BJ (cell line): ENCODE measurements at places on chromosomes 6 and 20.
A peak's percentile ranks its signal among the peaks of the same experiment; 100 is the strongest.

- no peak for DNase-seq
Measured at GRCh38 chr20:37417617-37418467, 71.9 kb downstream of the SRC start.

- DNase-seq = no peak
Measured at GRCh38 chr20:47262365-47263013, 94.0 kb downstream of the ZMYND8 start.

- no peak for DNase-seq
Measured at GRCh38 chr20:19628570-19629134, 129.4 kb upstream of the RIN2 start.

GRCh38 chr6:54193560-54193959, 82.3 kb downstream of the MLIP start:
- DNase-seq = no peak

DNA sequence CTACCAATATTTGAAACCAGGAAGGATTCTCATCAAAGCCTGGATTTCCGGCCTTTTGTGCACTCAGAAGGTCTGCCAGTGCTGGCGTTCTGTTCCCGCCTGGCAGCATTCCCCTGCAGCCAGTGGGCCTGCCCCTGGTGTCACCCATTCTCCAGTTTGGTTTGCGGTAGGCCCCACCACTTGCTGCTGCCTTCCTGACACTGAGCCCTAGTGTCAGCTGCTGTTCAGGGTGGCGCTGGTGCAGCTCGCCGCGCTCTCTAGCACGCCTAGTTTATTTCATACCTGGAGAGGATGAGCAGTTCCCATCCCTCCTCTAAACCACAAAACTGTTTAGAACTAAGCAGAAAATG, 9.5 kb downstream of the NPEPL1 start:
- no peak for DNase-seq

DNA sequence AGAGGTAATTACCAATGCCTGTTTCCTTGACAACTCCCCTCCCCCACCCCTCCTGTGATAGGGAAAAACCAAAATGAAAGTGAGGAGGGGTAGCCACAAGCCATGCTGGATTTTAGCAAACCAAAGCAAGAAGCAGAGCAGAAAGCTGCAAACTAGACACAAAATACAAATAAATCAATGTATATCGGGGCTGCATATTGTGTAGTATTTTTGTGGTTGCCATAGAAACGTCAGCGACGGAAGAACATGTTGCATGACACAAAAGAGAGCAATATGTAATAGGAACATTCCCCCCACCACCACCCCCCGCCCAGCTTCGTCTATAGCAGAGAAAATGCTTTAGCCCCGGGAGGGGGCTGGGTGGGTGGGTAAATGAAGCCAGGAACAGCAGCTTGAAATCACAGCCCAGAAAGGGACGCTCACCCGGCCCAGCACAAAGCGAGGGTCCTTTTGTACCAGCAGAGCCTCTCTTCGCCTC, 548 bp downstream of the AGPAT4 start:
- DNase-seq = no peak

- peak; percentile 31 for DNase-seq
Measured at GRCh38 chr20:10902576-10903282, 228.9 kb upstream of the JAG1 start.

- no peak for DNase-seq
Measured at GRCh38 chr6:124977067-124977908, 15.1 kb downstream of the RNF217 start.

- DNase-seq = no peak
Measured at GRCh38 chr20:2178318-2179232, 76.9 kb downstream of the STK35 start.

DNA sequence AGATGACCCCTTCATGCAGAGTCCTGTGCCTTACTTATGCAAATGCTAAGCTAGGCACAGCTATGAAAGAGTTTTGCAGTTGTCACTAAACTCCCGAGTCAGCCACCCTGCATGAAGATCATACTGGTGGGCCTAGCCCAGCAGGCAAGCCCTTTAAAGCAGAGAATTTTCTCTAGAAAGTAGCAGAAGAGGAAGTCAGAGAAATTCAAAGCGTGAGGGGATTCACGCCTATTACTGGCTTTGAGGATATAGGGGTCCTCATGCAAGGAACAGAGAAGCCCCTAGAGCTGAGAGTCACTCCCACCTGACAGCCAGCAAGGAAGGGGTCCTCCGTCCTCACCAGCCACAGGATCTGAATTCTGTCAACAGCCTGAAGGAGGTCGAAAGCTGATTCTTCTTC, 54.6 kb downstream of the MYB start:
- no peak for DNase-seq

GRCh38 chr6:41092421-41093140, 19.8 kb downstream of the NFYA start:
- DNase-seq = no peak

DNA sequence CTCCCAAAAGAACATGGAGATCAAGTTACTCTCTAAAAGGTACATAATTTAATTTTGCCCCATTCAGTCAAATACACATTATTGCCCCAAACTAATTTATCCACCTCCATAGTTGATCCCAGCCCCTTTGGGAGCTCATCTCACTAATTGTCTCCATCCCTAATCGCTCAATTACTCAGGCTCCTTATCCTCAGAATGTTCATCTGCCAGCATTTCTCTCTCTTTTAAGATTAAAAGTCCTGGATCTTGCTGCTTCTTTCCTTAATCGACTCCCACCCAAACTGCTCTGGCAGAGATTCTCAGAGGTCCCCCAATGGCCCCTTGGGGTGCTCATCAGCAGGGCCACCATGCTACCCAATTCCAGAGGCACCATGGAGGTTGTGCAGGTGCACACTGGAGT, 18.4 kb upstream of the NNAT start:
- DNase-seq = no peak

- DNase-seq = no peak
Measured at GRCh38 chr20:49712646-49712995, 1.1 kb downstream of the B4GALT5 start.

GRCh38 chr6:125987026-125987617, 782 bp downstream of the TRMT11 start:
- DNase-seq = no peak

DNA sequence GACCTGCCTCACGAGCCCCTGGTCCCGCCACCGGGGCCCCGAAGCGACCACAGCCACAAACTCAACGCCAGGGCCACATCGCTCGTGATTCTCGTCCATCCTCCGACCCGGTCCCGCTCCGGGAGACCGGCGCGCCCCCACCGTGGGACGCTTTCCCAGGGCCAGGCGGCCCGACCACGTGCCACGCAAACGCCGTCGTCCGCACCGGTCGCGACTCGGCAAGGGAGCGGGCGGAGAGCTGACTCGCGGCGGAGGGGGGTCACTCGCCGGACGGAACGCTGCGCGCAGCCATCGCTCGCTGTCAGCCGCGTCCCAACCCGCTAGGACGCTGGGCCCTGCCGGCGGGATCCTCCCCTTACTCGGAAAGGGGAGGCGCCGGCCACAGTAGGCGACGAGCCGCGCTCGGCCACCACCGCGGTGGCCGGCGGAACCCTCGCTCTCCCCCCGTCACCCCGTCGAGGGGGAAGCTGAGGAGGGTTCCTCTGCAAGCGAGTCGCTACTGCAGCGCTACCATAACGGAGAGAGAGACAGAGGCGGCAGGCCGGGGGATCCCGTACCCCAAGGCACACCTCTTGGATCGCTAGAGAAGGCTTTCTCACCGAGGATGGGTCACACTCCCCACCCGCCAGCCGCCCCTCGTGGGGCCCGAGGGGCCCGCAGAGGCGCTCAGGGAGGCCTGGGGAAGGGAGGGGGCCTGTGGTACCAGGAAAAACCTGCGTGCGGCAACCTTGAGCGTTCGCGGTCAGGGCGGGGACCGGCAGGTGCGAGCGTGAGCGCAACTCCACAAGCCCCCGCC, 511.8 kb upstream of the ZNF337 start:
- DNase-seq = no peak

GRCh38 chr6:95576218-95576997, 927 bp upstream of the MANEA start:
- no peak for DNase-seq

DNA sequence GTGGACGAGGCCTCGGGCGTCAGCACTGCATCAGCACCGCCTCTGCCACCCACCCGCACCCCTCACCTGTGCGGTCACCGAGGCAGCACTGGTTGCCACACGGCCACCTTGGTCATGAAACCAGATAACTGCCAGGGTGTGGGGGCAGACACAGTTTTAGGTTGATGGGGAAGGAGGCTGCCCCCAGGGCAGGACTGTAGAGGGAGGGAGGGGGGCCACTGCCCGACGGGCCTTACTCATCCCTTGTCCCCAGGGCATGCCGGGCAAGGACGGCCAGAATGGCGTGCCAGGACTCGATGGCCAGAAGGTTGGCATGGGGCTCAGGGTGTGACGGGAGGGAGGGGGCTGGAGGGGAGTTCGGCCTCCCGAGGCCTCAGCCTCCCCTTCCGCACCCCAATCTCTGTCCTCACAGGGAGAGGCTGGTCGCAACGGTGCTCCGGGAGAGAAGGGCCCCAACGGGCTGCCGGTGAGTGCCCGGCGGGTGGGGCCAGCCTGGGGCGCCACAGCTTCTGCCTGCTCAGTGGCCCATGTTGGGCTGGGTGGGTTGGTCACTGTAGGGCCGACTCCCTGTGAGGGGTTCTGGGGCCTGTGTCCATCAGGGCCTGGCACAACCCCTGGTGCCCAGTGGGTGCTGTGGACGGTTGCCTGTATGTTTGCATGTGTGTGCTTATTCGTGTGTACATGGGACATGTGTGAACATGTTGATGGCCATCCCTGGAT, 11.8 kb downstream of the COL9A3 start:
- no peak for DNase-seq

DNA sequence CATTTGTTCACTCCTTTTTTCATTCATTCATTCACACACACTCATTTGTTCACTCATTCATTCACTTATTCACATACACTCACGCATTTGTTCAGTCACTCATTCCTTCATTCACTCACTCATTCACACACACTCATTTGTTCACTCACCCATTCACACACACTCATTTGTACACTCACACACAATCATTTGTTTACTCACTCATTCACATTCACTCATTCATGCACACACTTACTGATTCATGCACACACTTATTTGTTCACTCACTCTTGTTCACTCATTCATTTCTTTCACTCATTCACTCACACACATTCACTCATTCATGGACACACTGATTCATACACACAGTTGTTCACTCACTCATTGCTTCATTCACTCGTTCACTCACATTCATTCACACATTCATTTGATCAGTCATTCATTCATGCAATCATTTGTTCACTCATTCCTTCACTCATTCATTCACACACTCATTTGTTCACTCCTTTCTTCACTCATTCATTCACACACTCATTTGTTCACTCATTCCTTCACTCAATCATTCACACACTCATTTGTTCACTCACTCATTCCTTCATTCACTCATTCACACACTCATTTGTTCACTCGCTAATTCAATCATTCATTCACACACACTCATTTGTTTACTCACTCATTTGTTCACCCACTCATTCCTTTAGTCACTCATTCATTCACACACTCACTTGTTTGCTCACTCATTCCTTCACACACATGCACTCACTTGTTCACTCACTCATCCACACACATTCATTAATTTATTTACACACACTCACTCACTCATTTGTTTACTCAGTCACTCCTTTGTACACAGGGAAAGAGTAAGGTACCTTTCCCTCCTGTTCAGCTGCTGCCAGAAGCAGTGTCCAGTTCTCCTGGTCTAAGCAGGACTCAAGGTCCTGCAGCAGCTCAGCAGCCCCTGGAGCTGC, 50.7 kb upstream of the BHLHE23 start:
- no peak for DNase-seq

GRCh38 chr6:157456524-157456829, 75.5 kb downstream of the ZDHHC14 start:
- DNase-seq = no peak

- DNase-seq = no peak
Measured at GRCh38 chr20:25278636-25279361, 30.9 kb downstream of the PYGB start.

- no peak for DNase-seq
Measured at GRCh38 chr6:46291275-46291633, 120.5 kb upstream of the ENPP5 start.

- DNase-seq = no peak
Measured at GRCh38 chr6:47476781-47477496, 650 bp upstream of the CD2AP start.

DNA sequence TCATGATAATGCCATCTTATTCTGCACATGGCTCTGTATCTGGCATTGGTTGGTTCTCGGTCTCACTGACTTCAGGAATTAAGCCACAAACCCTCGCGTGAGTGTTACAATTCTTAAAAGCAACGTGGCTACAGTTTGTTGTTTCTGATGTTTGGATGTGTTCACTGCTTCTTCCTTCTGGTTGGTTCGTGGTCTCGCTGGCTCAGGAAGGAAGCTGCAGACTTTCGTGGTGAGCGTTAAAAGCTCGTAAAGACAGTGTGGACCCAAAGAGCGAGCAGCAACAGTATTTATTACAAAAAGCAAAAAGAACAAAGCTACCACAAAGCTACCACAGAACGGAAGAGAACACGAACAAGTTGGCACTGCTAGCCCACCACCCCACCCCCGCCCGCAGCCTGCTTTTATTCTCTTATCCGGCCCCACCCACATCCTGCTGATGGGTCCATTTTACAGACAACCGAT, 51.1 kb downstream of the MYLIP start:
- no peak for DNase-seq

DNA sequence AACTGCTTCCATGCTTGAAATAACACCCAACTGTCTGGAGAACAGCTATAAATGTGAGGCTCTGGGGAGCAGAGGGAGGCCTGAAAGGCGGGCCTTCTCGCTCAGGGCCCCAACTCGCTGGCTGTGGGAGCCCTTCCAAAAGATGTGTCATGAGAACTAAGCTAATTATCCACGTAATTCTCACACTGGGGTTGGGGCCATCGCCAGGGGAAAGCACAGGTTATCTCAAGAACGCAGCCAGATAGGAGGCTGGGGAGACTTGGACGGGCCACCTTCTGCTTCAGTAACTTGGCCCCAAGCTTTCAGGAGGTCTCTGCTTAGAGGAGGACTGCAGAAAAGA, 1.6 kb downstream of the PXDC1 start:
- DNase-seq = peak; percentile 25

DNA sequence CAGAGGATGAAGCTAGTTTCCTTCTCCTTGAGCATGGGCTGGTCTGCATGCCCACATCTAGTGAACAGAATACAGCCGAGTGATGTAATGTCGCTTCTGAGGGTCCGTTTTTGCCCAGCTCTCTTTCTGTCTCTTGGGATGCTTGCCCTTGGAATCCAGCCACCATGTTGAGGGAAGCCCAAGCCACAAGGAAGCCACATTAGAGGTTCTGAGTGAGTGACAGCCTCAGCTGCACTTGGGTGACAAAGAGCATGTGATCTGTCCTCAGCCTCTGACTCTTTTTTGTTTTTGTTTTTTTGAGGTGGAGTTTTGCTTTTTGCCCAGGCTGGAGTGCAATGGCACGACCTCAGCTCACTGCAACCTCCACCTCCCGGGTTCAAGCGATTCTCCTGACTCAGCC, 100.6 kb upstream of the SALL4 start:
- no peak for DNase-seq

GRCh38 chr6:119511024-119511423, 161.5 kb upstream of the MAN1A1 start:
- DNase-seq = no peak

DNA sequence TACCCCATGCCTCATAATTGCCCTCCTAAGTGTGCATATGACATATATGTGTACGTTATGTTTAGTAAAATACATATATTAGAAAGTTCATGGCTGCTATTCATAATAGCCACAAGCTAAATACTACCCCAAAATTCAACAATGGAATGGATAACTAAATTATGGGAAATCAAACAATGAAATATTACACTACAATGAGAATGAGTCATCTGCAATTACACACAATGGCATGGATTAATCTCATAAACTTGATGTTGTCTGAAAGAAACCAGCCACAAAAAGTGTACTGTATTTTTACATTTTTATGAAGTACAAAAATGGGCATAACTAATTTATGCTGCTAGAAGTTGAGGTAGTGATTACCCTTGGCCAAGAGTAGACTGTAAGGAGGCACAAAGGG, 477.0 kb downstream of the HAO1 start:
- no peak for DNase-seq
